ENCODE measurements at places on chromosomes 3 and 15.
A peak's percentile ranks its signal among the peaks of the same experiment; 100 is the strongest.

- DNase-seq, result peak; percentile 33
Observed at GRCh38 chr15:92807971-92808571, 92.1 kb upstream of the CHD2 start.

GRCh38 chr3:45557471-45557870, 37.1 kb upstream of the LIMD1 start:
- no peak for DNase-seq

GRCh38 chr3:14685179-14685578, 10.2 kb downstream of the C3orf20 start:
- no peak for DNase-seq

GRCh38 chr15:29278436-29279105, 8.9 kb upstream of the NSMCE3 start:
- DNase-seq, result no peak

DNA sequence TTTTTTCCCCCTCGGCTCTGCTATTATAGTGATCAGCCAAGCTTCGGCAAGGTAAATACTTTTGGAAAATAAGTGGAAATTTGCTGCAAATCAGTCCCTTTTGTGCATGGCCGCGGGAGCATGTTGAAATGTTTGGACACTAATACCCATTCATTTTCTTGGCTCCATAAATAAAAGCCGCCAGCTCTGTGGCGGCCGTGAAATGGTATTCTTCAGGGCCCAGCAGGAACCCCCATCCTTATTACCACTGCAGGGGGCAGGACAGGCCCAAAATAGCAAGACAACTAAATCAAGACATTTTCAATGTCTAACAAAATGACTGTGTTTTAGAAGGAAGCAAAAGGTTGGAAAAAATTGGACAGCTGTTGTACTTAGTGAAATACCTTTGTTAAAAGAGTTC, 362.3 kb downstream of the NR2F2 start:
- DNase-seq, result no peak

GRCh38 chr3:156389449-156389950, 165.4 kb downstream of the SSR3 start:
- no peak for DNase-seq

- no peak for DNase-seq
Observed at GRCh38 chr15:68230157-68231100, 901 bp upstream of the CLN6 start.

Data from NCI-H146 (cell line).